NCI-H2171 (cell line): ENCODE measurements at places on chromosomes 5 and 9.
A peak's percentile ranks its signal among the peaks of the same experiment; 100 is the strongest.

- DNase-seq = no peak
Measured at GRCh38 chr5:34652914-34653313, 3.2 kb upstream of the RAI14 start.

DNA sequence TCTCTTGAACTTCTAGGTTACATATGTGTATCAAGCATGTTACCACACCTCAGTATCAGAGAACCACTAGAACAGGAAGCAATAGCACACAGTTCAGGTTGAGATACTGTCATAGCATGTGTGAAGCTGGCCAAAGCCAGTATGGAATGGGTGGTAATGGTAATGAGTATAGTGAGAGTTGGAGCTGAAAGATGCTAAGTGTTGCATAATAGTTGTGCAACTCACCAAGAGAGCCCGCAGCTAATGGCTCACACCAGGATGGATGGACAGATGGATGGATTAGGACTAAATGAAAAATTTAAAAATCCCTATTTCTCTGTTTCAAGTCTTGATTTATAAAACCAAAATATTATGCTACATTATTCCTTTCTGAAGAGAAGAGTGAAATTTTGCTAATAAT is 53.4 kb upstream of the KCNN2 start:
- no peak for DNase-seq

DNA sequence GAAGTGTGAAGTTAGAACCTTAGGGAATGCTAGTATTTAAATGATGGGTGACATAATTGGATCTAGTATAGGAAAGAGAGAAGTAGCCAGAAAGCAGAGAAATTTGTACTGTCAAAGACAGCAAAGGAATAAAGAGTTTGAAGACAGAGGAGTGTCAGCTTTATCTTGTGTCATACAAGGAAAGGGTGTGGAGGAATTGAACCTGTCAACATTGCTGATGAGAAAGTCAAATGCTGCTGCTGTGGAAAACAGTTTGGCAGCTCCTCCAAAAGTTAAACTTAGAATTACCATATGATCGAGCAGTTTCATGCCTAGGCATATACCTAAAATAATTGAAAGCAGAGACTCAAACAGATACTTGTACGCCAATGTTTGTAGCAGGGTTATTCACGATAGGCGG is 63.7 kb downstream of the DENND4C start:
- DNase-seq = no peak

- DNase-seq = no peak
Measured at GRCh38 chr5:163453705-163454104, 6.2 kb downstream of the NUDCD2 start.

DNA sequence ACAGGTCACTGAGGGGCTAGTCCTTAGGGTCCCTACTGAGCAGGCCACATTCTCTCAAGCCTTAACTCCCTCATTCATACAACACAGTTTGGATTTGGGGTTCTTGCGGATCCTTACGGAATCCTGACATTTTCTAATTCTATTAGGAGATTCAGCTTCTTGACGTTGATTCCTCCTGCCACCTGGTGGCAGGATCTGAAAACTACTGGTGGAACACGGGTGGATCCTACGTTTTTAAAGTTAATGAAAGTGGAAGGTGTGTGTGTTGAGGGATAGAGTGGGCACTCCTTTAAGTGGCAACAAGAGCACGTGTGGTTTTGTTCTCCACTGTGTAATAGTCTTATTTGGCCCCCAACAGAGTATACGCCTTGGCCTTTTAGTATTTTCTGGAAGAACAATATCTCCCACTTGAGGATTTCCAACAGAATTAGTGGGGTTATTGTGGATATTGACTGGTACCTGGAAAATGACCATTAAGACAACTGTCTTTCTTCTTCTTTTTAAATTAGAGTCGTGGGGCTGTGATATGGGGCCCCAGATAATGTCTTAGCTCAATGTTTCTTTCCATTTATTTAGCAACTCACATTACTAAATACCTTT is 25.2 kb downstream of the SLC28A3 start:
- DNase-seq = peak; percentile 19

- DNase-seq = no peak
Measured at GRCh38 chr5:40402007-40402364, 277.7 kb upstream of the PTGER4 start.

GRCh38 chr5:174418809-174419539 is 305.4 kb upstream of the MSX2 start:
- DNase-seq = no peak

GRCh38 chr5:179120421-179120861 is 60.3 kb downstream of the ZNF354C start:
- DNase-seq = no peak

- peak; percentile 18 for DNase-seq
Measured at GRCh38 chr9:96612105-96612965, 7.3 kb downstream of the CDC14B start.

DNA sequence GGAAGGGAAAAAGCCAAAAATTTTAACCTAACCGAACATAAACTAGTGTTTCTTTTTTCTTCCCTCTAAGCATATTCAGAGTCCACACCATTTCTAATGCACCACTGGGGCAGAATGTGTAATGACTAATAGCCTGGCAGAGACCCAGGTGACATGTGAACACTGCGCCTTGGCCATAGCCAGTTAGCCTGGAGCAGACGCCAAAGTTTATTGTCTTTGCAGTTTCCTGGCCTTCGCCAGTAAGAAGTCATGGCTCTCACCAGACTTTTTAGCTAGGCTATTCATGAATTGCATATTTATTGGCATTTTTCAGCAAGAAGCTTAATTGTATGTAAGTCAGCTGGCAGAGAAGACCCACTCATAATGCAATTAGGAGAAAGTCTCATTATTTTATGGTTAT is 182.8 kb upstream of the SLC27A6 start:
- no peak for DNase-seq

GRCh38 chr9:34035656-34036055 is 13.0 kb downstream of the UBAP2 start:
- no peak for DNase-seq

DNA sequence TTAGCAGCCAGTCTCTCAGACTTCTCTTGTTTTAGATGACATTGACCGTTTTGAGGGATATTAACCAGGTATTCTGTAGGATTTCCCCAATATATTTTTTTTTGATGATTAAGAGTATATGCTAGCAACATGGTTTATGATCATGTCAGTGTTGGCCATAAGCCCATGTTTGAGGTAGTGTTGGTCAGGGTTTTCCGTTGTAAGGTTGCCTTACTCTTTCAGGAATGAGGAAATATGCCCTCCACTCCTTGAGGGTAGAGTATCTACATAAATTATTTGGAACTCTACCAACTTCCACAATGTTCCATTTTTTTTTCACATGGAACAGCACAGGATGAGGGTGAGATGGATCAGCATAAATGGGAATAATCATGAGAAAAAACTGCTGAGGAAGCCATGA is 188.4 kb upstream of the PRDM9 start:
- no peak for DNase-seq

DNA sequence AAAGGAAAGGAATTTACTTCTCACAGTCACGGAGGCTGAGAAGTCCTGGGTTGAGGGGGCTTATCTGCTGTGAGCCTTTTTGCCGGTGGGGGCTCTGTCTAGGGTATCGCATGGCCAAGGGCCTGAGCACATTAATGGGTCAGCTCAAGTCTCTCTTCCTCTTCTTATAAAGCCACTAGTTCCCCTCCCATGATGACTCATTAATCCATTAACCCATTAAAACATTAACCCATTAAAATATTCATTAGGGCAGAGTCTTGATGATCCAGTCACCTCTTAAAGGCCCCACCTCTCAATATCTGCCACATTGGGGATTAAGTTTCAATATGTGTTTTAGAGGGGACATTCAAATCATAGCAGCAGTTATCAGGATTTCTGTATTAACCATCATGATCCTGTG is 406.3 kb downstream of the SPOCK1 start:
- DNase-seq = no peak

GRCh38 chr9:5191985-5192384 is 6.5 kb upstream of the INSL6 start:
- DNase-seq = no peak

- DNase-seq = no peak
Measured at GRCh38 chr5:65172486-65173129, 309.1 kb downstream of the ADAMTS6 start.

GRCh38 chr5:150556106-150556505 is 48.2 kb downstream of the NDST1 start:
- no peak for DNase-seq

- DNase-seq = no peak
Measured at GRCh38 chr5:56161927-56162326, 71.2 kb downstream of the ANKRD55 start.

DNA sequence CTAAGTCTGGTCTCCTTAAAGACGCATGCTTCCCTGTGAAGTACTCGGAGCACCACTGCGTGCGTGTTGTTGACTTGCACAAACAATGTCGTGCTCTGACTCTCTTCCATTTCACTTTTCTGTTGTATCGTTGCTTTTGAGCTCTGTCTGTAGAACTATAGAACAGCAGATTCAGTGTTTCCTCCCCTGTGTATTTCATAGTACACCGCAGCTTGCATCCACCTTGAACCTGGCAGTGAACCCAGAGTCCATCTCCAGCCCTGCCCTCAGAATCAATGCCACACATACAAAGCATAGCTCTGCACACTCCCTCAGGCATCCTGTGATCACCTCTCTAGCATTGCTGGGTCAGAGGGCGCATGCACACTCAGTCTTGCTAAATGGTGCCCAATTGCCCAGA is 37.2 kb upstream of the ADAMTS2 start:
- no peak for DNase-seq

- no peak for DNase-seq
Measured at GRCh38 chr5:73459366-73459765, 10.8 kb upstream of the FOXD1 start.

DNA sequence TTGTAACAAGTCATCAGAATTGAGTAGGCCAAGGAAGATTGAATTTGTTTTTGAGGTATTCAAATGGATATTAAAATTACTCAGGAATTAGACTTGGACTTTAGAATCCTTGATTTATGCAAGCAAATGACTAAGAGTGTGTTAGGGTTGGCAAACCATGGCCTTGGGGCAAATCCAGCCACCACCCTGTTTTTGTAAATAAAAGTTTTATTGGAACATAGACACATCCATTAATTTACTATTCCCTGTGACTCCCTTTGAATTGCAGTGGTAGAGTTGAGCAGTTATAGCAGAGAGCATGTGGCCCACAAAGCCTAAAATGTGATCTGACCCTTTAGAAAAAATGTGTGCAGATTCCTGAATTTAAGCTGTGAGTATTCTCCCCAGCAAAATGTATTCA is 115.6 kb downstream of the WDR70 start:
- no peak for DNase-seq

- DNase-seq = no peak
Measured at GRCh38 chr9:72254901-72255545, 105.8 kb downstream of the GDA start.

DNA sequence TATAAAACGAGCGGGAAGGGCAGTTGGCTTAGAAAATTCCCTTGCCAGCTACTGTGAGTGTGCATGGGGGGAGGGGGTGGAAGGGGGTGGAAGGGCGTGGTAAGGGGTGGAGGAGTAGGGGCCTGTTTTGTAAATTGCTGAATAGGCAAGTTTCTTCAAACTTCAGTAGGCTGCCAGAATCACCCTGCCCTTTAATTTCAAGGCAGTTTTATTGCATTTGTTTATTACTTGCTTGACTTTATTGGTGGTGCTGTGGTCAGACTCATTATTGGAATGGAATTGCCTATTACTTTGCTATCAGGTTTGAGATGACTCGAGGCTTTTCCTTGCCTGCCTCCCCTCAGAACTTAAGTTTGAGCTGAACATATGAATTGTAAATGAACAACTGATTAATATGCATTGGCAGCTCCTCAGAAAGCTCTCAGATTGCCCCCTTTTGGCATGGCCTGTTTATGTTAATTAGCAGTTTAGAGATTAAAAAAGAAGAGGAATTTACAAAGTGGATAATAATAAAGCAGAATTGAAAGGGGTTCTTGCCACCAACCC is 76.0 kb downstream of the SEMA6A start:
- no peak for DNase-seq

DNA sequence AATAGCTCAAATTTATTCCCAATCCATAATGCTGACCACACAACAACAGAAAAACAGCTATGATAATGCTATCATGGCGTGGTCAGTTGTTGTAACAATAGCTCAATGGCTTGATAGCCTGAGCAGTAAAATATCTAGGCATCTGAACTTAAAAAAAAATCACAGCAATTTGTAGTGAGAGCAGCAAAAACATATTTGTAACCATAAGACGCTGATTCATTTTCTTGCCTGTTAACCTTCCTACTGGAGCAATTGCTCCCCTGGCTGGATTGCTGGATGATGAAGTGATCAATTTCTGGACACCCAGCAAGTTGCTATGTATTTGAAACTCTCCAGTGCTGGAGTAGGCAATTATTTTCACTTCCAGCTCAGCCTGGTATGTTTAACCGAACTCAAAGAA is 115.1 kb downstream of the PCSK1 start:
- no peak for DNase-seq

DNA sequence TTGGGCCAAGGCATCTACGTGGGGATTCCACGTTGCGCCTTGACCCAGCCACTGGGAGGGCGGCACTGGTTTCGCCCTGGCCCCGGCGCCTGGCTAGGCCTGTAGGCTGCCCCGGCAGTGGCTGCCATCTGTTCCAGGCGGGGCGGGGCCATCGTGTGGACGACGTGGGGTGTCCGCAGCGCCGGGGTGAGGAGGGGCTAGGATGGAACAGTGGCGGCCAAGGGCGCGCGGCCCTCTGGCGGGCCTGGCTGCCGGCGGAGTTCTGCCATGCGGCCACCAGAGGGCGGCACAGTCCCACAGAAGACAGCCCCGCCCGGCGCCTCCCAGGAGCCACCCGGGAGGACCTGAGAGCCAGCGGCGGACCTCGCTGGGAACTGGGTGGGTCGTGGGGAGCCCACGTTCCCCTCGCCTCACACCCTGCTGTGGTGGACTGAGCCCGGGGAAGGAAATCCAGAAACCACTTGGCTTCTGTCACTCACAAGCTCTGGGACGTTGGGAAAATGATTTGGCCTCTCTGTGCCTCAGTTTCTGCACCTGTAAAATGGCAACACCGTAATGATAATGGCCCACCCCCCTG is 22.6 kb upstream of the RAPGEF1 start:
- peak; percentile 89 for DNase-seq

GRCh38 chr5:93899026-93899600 is 157.7 kb upstream of the POU5F2 start:
- no peak for DNase-seq

DNA sequence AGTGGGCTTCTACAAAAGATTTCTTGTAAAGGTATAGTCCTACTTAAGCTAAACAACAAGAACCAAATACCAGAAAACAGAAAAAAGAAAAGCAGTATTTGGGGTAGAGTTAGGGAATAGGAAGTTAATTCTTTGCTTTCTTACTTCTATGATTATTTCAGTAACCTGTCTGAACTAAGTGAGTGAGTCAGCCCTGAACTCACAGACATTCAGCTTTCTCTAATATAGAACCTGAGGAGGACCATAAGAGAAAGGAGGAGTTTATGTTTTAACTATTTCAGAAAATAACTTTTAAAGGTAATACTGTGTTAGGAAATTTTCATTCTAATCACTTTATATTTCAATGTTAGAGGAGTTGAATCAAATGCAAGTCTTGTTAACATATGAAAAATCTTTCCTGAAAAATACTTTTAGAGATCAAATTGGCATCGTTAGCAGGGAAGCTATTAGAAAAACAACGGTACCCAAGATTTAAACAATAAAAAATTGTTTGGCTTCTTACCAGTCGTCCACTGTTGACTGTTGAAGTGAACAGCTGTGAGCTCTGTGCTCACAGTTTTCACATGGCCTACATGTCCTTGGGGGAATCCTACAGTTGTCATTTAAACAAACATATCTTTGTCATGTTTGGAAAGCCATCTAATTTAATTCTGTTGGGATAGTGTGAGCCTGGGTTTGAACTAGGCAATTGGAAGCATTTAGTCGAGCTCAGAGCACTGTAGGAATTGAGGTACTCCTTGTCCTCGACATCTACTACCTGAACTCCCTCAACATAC is 19.9 kb upstream of the ZFAND5 start:
- DNase-seq = no peak
